Colonic mucosa (tissue), 4 donors: ENCODE measurements at places on chromosomes 1 and 21. TPM values are rescaled to one million over a fixed set of nuclear protein-coding genes. Genes with fewer than 3 reads are reported as not detected.
A peak's percentile ranks its signal among the peaks of the same experiment; 100 is the strongest.

- H3K27me3 ChIP-seq: no peaks in the 10 kb centered on the region
- no peaks in the 10 kb centered on the region for H3K36me3 ChIP-seq
- no peak overlapping the region for H3K27ac ChIP-seq
- no peaks in the 10 kb centered on the region for H3K4me1 ChIP-seq
- H3K4me3 ChIP-seq: no peak overlapping the region
Measured at GRCh38 chr1:172980456-172980855, 70.3 kb downstream of the TNFSF18 start.

GRCh38 chr1:182392050-182393028 lies 749 bp upstream of the GLUL start:
- peak overlapping the region; percentile 98 for H3K27ac ChIP-seq
- DNase-seq: peak; percentile 47
- no peaks in the 10 kb centered on the region for H3K4me1 ChIP-seq
- peak overlapping the region; percentile 80 for H3K4me3 ChIP-seq
- H3K27me3 ChIP-seq: no peaks in the 10 kb centered on the region

DNA sequence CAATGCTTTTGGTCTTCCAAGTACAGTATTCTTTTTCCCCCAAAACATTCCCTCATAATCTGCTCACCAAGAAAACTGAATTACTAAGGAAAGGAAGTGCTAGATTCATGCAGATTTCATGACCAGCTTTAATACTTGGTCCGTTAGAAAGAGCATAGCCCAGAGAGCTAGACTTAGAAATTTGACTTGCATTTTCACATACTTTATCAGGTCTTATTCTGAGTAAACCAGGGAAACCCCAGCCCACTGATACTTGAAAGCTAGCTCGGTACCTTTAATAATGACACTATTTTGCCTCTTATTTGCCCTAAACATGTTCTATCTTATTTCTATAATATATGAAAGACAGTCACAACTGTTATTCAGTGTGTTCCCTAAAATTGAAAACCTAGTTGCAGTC lies 204.5 kb downstream of the TTLL7 start:
- no peaks in the 10 kb centered on the region for H3K27me3 ChIP-seq

DNA sequence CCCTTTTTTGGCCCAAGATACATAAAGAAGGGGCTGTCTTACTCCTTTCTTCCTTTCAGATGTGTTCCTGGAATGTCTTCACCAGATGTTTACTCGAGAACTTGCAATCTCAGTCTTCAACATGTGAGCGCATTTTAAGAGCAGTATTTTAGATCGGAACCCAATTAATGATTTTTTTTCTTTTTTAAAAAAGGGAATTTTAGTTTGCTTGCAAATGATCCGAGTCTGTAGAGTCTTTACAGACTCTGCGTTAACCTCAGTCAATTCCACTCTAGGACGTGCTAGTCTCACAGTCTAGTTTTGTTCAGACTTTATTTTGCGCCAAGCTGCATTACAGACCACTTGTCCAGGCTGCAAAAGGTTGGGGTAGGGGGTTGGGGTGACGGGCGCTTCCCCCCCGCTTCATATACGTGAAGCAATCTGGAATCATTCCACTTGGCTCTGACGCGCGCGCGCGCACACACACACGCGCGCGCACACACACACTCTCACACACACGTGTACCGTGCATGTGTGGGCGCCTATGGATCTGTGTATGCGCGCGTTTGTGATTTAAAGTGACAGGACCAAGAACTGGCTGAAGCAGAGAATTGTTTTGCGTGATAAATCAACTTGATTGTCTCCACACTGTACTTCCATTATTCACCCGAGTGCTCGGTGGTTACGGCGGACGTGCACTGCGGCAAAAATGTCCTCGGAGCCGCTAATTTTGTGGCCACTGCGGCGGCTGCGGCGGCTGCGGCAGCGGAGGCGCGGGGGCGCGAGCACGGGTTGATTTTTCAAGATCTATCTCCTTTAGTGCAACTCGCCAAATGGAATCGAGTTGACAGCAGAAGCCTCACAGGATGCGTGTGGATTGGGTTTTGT lies 25.6 kb upstream of the NFIA start:
- H3K27ac ChIP-seq: peak overlapping the region; percentile 73
- peaks cover 10% of the 10 kb centered on the region for H3K4me1 ChIP-seq
- peak; percentile 76 for DNase-seq
- no peaks in the 10 kb centered on the region for H3K27me3 ChIP-seq
- no peaks in the 10 kb centered on the region for H3K36me3 ChIP-seq

DNA sequence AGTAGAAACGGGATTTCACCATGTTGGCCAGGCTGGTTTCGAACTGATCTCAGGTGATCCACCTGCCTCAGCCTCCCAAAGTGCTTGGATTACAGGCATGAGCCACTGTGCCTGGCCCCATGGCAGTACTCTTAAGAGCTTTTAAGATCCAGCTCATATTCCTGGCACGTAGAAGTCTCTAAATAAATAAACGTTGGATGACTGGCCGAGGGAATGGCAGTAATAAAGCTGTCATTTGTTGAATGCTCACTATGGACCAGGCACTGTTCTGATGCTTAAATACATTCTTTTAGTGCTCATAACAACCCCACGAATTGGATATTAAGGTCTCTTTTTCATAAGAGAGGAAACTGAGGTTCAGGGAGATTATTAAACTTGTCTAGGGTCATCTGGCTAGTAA lies 20.9 kb downstream of the UBIAD1 start:
- H3K4me3 ChIP-seq: no peak overlapping the region
- no peaks in the 10 kb centered on the region for H3K4me1 ChIP-seq
- no peak overlapping the region for H3K27ac ChIP-seq
- H3K27me3 ChIP-seq: no peaks in the 10 kb centered on the region
- H3K36me3 ChIP-seq: no peaks in the 10 kb centered on the region

TEX38 gene
- not detected for total RNA-seq

DNA sequence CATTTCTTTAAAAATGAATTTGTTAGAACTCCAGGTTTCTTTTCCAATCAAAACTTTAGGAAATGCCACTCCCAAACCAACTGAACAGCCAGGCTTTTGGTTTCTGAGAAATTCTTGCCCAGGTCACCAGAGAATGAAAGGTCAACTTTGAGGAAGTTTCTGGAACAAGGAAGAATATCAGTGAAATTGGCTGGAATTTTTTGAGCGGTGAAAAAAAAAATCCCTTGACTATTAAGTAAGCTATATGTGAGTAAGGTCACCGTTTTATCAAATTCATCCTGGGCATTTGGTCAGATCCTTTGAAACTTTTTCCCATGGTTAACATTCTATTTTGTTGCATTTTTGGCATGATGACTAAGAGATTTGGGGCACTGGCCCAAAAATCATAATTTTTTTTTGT lies 469.3 kb downstream of the LTN1 start:
- H3K36me3 ChIP-seq: no peaks in the 10 kb centered on the region
- H3K4me1 ChIP-seq: no peaks in the 10 kb centered on the region
- no peak for DNase-seq
- H3K4me3 ChIP-seq: no peak overlapping the region

ANKRD34A gene
- total RNA-seq: 0.44 TPM

DNA sequence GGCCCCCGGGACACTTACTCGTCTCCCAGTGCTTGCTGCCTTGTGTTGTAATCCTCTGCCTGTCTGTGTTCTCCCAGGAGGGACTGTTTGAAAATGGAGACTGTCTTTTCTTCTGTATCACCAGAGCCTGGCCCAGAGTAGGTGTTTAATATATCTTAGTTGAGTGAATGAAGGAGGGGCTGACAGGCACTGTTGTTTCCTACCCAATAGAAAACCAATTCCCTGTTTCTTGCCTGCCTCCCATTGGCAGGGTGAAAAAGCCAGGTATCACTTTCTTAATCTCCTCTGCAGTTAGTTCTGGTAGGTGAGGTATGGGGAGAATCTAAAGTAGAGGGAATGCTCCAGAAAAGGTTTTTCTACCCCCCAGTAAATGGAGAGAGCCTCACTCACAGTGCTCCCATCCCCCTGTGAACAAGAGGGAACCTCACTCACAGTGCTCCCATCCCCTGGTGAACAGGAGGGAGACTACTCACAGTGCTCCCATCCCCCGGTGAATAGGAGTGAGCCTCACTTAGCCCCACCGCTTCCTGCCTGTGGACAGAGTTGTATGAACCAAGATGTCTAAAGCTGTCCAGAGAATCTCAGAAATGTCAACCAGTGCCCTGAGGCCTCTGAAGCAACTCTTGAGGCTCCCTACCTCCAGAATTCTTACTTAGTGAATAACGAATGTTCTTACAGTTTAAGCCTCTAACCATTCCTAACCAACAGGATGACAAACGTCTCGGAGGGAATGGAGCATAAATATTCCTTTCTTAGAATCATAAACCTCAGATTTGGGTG lies at the start of gene GJA5:
GJA5 (minus strand) TSS at position 122 of the 780 bp plus-strand sequence. CDS start 1,364 bp downstream, outside the sequence.
- H3K36me3 ChIP-seq: no peaks in the 10 kb centered on the region
- no peak within 1 kb of the TSS for H3K4me3 ChIP-seq
- no peak within 1 kb of the TSS for H3K27ac ChIP-seq
- H3K4me1 ChIP-seq: no peaks in the 10 kb centered on the region
- no peak for DNase-seq
- H3K27me3 ChIP-seq: no peaks in the 10 kb centered on the region

GRCh38 chr1:161398900-161399256 lies 31.2 kb upstream of the CFAP126 start:
- peak overlapping the region; percentile 79 for H3K4me3 ChIP-seq
- H3K36me3 ChIP-seq: no peaks in the 10 kb centered on the region
- peak overlapping the region; percentile 100 for H3K27ac ChIP-seq
- no peak for DNase-seq

DNA sequence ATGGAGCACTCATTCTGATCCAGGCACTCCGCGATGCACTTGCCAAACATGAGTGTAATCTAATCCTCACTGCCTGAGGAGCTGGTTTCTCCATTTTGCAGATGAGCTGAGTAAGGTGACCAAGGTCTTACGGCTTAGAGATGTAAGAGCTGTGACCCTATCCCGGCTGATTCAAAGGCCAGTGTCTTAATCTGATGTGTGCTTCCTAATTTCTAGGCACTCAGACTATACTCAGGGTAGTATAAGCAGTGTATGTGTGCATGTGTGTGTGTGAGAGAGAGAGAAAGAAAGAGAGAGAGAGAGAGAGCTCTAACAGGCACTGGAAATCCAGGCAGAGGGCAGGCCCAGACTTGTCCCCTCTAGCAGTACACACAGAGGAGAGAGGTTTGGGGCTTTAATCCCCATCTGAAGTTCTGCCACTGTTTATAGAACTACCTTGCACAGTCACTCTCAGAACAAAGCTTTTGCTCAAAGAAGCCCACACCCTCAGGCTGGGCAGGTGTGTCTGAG lies 188.2 kb downstream of the ZBTB18 start:
- no peak overlapping the region for H3K27ac ChIP-seq
- no peak for DNase-seq
- H3K4me1 ChIP-seq: no peaks in the 10 kb centered on the region
- H3K4me3 ChIP-seq: no peak overlapping the region
- H3K27me3 ChIP-seq: no peaks in the 10 kb centered on the region
- no peaks in the 10 kb centered on the region for H3K36me3 ChIP-seq

DNA sequence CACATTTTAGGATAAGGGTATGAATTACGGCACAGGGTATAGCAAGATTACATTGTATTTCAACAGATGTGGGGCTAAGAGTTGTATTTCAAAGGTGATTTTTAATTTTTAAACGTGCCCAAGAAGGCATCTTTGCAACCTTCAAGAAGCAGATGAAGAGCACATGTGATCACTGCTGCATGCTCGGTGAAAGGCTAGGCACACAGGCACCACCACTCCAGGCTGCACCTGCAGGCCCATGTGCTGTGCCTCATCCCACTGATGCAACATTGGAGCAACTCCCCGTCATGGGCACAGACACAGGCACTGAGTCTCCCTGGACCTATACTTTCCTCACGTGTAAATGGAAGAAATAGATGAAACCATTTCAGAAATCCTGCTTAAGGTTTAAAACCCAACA lies 23.5 kb downstream of the UBE2G2 start:
- H3K36me3 ChIP-seq: peaks cover 8% of the 10 kb centered on the region
- H3K4me1 ChIP-seq: peaks cover 4% of the 10 kb centered on the region
- H3K27ac ChIP-seq: no peak overlapping the region
- H3K27me3 ChIP-seq: no peaks in the 10 kb centered on the region

DNA sequence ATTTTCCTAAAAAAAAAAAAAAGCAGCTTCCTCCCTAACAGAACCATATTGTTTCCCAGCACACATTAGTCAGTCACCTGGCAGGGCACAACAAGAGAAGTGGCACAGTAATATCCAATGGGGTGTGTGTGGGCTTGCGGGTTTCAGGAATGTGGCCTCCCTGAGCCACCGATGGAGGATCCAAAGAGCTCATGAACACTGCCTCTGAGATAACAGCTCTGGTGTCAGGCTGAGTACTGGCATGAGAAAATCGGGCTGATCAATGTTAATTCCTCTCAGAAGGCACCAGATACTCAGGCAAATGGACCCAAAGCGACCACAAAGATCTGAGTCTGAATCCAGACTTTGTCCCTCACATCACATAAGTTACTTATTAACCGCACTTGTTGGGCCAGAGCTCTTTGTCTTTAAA lies 2.2 kb upstream of the LYPD8 start:
- H3K27ac ChIP-seq: peak overlapping the region; percentile 53
- H3K36me3 ChIP-seq: no peaks in the 10 kb centered on the region
- H3K27me3 ChIP-seq: no peaks in the 10 kb centered on the region
- peaks cover 13% of the 10 kb centered on the region for H3K4me1 ChIP-seq
- peak; percentile 62 for DNase-seq
- H3K4me3 ChIP-seq: no peak overlapping the region
